ENCODE measurements at places on chromosomes 4 and X.

DNA sequence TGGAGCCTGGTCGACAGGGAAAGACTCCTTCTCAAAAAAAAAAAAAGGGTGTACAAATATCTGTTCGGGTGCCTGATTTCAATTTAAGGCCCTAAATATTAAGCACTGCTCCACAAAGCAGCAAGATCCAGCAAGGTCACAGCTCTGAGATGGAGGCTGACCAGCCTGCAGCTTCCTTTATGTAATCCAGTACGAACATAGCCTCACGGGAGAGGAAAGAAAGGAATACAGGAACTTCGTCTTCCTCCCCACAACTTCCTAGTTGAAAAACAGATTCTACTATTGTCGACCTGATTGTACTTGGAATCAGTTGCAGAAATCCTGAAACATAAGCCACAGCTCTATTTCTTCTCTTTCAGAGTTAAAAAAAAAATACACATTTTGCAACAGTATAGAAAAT is 53.5 kb upstream of the TBC1D9 start:
- peak; percentile 46 for DNase-seq

DNA sequence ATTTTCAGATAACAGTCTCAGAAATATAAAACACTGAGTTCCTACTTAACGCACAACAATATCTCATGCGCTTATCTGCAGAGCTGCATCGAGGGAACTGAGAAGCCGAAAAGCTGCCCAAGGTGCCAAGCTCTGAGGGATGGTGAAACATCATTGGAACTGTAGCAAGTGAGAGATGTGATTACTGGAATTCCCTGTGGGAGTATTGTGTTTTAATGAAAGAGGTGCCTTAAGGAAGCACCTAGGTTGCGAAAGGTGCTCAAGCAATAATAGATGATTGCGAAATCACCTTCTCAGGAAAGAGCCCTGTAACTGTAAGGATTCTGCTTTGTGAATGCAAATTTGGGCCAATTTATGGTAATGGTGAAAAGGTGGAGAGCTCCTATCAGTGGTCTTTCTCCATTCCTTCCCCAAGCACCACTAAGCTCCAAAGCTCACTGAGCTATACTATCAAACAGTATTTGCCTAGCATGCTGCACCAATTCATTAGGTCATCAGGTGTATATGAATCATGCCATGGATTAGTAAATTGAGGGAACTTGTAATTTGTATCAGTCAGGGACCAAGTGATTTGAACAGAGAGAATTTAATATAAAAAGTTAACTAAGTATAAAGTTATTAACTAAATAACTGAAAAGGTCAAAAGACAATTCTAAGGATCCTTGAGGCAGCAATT is 59.0 kb upstream of the ATP8A1 start:
- DNase-seq, result no peak

GRCh38 chr4:148405161-148405893 is 36.9 kb downstream of the NR3C2 start:
- no peak for DNase-seq

DNA sequence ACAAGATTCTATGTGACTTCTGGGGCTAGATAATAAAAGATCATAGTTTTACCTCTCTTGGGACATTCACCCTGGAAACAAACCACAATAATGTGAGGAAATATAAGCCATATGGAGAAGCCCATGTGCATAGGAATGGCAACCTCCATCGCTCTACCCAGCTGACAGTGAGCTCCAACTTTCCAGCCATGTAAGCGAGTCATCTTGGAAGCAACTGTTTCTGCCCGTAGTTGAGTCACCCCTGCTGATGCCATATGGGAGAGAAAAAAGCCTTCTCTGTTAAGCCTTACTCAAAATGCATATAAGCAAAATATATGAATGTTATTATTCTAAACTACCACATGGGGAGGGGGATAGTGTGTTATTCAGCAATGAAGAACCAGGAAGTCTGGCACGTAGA is 31.4 kb upstream of the RELL1 start:
- peak; percentile 9 for DNase-seq

DNA sequence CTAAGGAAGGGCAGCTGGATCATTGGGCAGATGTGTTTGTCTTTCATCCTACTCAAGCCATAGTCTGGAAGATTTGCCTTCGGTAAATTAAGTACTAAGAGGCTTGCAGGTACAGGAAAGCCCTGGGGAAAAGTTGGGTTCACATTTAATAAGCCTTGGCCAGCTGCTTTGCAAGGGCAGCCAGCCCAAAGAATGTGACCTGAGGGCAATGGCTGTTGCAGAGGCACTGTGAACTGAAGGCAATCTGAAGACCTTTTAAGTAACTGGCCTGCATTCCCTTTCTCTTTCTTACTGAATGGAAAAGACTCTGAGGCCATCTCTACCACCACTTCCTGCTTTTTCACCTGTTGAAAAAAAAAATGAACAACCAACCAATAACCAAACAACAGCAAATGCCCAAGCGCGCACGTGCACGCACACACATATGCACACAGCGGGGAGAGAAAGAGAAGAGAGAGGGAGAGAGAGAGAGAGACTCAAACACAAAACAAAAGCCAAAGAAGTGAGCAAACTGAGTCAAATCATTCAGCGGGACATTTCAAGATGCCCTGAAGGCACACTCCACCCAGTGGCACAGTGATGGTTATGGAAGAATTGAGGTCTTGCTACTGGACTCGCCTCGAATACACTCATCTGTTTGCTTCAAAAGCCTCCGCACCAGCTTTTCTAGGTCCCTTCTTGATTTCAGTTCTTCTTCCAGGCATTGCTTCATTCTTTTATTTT is 19.6 kb downstream of the CD40LG start:
- DNase-seq, result no peak

DNA sequence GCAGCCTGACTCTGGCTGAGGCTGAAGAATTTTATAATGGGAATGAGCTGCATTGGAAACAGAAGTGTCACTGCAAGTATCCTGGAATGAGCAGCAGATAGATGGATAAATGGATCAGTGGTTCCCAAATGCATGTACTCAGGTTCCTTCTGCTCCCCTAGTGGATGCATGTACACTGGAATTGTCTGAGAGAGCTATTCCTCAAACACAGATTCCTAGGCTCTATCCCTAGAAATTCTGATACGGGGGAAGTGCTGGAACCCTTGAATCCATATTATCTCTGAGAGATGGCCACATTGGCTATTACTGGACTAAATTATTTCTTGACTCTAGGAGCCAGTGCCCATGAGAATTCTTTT is 64.8 kb downstream of the TMEM131L start:
- no peak for DNase-seq

GRCh38 chr4:98516042-98516440 is 142.4 kb downstream of the TSPAN5 start:
- peak; percentile 55 for DNase-seq

DNA sequence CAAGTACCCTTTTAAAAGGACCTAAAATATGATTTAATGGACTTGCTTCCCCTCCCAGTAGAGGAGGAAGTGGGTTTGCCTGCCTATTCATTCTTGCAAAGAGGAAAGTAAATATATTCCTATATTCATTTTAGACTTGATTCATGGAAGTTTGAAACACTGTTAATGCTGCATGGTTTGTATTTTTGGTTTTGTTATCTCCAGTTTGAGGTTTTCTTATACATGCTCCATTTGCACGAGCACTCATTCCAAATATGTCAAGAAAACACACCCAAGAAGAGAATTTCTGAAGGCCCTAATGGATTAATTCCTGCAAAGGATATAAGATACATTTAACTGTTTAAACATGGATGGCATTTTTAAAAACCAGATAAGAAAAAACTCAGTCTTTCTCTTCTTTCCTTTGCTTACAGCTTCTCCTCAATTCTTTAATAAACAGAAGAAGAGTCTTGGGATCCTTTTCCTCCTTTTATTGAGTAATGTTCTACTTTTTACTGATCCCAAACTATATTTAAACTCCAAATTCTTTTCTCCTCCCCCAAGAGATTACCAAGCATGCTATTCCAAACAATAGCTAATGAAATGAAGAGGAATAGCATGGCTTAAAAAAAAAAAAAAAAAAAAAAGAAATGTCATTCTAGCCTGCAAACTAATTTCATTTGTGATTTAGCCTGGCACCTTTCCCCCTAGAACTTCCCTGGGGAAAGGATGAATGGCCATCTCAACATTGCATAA is 54.6 kb upstream of the LDB2 start:
- no peak for DNase-seq

GRCh38 chrX:115183980-115184379 is 5.2 kb upstream of the RBMXL3 start:
- DNase-seq, result no peak

DNA sequence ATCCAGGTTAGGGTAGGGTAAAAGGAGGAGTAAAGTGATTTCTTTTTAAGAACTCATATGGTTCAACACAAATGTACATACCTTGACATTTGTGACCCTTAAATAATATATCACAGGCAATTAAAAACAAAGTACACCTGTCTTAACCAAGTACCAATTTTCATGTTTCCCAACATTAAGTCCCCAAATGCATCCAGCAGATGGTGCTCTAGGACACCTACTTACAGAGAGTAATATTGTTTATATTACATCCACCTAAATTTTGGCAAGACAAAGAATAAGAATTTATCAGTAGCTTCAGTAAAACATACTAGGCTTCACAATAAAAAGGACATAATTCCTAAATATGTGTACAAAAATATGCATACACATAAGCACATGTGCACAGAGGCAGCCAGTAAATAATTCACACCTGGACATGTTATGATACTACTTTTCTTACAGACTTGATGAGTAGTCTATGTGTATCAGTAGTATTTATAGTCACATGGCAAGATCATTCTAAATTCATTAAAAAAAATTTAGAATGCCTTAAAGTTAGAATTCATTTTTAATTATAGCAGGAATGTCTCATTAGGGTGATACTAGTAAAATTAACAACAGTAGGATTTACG is 219.7 kb downstream of the DCLK2 start:
- DNase-seq, result peak; percentile 52

- no peak for DNase-seq
These were observed 443.7 kb upstream of the ATOH1 start for GRCh38 chr4:93384887-93385286.

DNA sequence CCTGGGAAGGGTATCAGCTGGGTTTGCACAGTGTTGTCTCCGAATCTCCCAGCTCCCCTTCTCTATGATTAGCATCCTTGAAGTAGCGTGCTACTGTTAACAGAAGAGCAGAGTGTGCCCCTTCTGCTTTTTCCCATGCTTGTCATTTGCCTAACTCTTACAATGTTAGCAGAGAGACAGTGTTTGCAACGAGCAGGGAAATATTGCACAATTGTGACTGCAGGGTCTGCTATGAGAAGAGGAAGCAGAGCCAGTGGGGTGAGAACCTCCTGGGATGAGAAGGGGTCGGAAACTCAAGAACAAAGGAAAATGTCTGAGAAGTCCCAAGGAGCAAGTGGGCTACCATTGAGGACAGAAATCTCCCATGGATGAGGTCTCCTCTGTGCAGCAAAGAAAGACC is 7.8 kb upstream of the CHRNA9 start:
- peak; percentile 87 for DNase-seq

GRCh38 chr4:42703813-42704212 is 46.9 kb upstream of the ATP8A1 start:
- DNase-seq, result no peak

GRCh38 chr4:15018361-15018760 is 16.1 kb downstream of the CPEB2 start:
- DNase-seq, result no peak

DNA sequence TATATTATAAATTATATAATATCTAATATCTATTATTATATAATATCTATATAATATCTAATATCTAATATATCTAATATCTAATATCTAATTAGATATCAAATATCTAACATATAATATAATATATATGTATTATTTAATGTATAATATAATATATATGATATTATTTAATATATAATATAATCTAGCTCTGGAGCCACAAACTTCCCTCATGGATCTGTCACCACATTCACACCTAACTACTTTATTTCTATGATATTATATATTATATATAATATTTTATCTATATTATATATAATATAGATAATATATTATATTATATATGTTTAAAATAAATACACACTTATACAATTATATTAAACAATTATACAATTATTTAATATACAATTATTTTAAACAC is 667.5 kb downstream of the KCTD8 start:
- no peak for DNase-seq

DNA sequence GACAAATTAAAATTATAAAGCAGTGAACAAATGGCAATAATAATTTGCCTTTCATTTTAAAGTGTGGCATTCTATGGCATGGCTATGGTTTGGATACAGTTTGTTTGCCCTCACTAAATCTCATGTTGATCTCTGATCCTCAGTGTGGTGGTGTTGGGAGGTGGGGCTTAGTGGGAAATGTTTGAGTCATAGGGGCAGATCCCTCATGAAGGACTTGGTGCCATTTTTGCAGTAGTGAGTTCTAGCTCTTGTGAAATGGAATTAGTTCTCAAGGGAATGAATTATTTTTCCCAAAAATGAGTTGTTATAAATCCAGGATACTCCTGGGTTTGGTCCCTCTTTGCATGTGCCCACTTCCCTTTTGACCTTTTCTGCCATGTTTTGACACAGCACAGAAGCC is 181.4 kb downstream of the AMELX start:
- DNase-seq, result no peak

DNA sequence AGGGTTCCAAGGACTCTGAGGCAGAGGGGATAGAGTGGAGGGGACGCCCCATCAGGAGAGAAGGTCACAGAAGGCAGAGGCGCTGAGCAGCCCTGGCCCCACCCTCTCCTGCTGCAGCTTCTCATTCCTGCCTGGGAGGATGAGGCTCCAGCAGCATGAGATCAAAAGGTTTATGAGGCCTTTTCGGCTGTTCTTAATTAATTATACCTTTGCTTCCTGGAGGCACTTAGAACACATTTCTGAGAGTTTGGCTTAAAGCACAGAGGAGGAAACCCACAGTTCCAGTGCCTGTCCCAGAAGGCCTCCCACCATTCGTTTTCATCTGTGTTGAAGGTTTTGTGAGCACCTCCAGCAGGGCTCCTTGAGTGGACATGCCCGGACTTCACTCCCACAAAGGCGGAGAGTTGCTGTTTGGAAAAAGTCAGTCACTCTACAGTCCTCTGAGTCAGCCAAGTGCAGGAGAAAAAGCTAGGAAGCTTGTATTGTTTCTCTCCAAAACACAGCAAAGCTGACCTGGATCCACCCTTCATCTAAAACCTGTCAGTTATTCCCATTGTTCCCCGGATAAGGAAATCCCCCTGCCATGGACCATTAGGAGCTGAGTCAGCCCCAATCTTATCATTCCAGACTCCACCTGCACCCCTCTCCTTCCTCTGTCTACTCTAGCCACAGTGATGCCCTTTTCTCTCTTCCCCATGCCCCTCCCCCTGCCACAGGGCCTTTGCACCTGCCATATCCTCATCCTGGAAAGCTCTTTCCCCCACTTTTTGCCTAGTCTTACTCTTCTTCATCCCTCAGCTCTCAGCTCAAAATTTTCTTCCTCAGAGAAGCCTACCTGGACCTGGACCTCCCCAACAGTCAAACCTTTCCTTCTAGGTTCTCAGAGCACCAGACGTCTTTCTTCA is 276.8 kb downstream of the FBXW7 start:
- DNase-seq, result no peak

DNA sequence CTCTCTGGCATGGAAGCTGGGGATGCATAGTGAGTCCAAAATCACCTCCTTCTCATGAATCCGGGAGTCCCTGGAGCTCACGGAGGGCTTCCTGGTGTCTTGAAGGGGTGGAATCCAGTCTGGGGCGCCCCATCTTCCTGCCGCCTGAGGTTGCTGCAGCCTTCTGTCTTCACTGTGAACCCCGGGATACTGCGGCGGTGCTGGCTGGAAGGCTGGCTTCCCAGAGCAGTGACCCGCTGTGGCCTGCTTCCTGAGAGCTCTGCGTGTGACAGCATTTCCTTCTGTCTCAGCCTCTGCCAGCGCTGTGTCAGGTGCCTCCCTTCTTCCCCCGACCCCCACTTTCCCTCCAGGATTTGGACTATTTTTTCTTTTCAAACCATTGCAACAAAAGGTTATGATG is 98.8 kb upstream of the STOX2 start:
- no peak for DNase-seq

- no peak for DNase-seq
These were observed 2.8 kb downstream of the AWAT2 start for GRCh38 chrX:70046978-70047377.
